ENCODE measurements at places on chromosomes 2 and 18.

DNA sequence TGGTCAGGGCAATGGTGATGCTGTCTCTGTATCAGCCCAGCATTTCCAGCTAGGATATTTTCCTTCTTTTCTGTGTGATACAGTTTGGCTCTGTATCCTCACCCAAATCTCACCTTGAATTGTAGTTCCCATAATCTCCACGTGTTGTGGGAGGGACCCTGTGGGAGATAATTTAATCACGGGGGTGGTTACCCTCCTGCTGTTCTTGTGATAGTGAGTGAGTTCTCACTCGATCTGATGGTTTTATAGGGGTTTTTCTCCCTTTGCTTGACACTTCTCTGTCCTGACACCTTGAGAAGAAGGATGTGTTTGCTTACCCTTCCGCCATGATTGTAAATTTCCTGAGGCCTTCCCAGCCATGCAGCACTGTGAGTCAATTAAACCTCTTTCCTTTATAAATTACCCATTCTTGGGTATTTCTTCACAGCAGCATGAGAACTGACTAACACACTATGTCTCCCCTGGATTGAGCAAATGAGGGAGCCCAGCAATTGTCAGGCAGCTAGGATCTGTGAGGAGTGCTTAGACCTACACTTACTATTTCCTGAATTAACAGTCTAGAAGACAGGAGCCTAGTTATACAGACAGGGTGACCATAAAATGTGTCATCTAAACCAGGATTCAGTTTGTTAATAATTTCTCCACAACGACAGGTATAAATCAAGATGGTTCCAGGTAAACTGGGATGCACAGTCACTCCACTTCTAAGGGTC, 6.0 kb downstream of the SCN2A start:
- DNase-seq, result no peak

DNA sequence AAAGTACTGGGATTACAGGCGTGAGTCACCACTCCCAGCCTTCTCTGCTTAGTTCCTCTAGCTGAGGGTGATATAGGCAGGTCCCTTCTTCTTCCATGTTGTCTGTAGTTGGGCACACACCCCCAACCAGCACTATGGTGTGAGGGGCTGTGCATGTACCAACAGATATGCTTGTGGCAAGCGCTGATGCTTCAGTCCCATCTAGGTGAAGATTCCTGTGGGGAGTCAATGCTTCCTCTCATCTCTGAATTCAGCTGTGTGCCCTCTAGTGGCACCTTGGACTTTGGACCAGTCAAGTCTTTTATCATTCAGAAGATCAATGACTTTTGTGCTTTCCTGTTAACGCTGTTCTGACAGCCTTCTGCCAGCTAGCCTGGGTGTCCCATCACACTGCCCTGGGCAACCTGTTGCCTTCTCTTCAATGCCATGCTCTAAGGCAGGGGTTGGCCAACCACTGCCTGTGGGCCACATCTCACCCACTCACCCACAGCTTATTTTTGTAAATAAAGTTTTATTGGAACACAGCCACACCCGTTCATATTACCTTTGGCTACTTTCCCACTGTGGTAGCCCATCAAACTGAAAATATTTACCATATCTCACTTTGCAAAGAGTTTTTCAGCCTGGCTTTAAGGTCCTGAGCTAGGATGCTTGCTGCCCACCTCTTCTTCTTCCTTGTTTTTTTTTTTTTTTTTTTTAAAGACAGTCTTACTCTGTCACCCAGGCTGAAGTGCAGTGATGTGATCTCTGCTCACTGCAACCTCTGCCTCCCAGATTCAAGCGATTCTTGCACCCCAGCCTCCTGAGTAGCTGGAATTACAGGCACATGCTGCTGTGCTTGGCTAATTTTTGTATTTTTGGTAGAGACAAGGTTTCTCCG, 51.0 kb downstream of the NPAS2 start:
- DNase-seq, result no peak

DNA sequence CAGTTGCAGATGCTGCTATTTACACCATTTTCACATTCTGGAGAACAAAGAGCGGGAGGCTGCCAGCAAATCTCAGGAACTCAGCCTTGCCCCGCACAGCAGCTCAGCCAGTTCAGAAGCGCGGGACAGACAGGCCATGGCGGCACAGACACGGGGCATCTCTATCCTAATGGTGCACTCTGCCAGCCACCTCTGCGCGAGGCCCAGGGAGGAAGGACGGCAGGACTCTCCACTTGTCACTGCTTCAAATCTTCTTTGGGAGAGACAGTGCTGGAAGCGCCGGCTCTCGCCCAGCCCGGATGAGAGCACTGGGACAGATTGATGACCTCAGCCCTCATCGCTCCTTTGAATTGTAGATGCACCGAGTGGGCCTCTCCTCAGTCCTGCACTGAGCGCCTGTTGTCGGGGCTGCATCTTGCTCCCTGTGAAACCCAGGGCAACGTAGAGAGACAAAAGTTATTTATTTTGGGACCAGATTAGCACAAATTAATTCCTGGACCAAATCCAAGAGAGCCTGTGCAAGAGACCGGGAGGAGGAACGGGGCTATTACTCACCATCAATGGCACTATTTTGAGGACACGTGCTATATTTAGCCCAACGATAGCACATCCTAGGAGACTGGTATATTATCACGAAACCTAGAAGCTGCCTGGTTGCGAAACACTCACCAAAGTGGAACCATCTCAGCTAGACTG, 211.4 kb upstream of the SMIM21 start:
- DNase-seq, result peak; percentile 64

GRCh38 chr2:189609853-189610252, 29.3 kb upstream of the SLC40A1 start:
- peak; percentile 60 for DNase-seq

All from fibroblast of pulmonary artery (primary cell).